ENCODE measurements at places on chromosomes 2 and 18.

DNA sequence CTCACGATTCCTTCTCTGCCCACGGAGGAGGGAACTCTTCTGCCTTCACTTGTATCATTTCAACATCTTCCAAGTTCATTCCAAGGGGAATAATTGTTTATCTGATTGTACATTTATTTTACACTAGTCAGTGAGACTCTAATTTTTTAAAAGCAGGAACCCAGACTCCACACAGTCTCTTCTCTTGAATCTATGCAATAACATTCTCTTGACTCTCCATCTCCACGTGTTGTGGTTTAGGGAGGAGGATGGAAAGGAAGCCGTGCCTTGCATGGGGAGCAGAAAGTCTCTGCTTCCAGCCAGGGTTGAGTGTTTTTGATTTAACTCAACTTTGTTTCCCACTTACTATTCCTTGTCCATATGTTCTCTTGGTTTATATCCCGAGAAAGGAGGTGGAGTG lies 131.1 kb upstream of the RIOK3 start:
- no peaks in the 10 kb centered on the region for H3K27me3 ChIP-seq
- no peak overlapping the region for H3K27ac ChIP-seq
- H3K36me3 ChIP-seq = peaks cover 13% of the 10 kb centered on the region
- no peak overlapping the region for H3K4me3 ChIP-seq
- H3K4me1 ChIP-seq = peaks cover 24% of the 10 kb centered on the region
- DNase-seq = no peak

GRCh38 chr2:149055751-149056150 lies 17.3 kb downstream of the LYPD6B start:
- no peaks in the 10 kb centered on the region for H3K36me3 ChIP-seq
- no peak overlapping the region for H3K27ac ChIP-seq
- H3K4me3 ChIP-seq = no peak overlapping the region
- peaks cover 24% of the 10 kb centered on the region for H3K27me3 ChIP-seq
- peaks cover 2% of the 10 kb centered on the region for H3K4me1 ChIP-seq
- DNase-seq = no peak

GRCh38 chr2:207091176-207091575 lies 74.6 kb downstream of the KLF7 start:
- DNase-seq = no peak
- H3K4me1 ChIP-seq = peaks cover 22% of the 10 kb centered on the region
- H3K27me3 ChIP-seq = no peaks in the 10 kb centered on the region
- peaks cover 47% of the 10 kb centered on the region for H3K36me3 ChIP-seq
- no peak overlapping the region for H3K4me3 ChIP-seq

- peaks cover 6% of the 10 kb centered on the region for H3K36me3 ChIP-seq
- peaks cover 42% of the 10 kb centered on the region for H3K4me1 ChIP-seq
- no peaks in the 10 kb centered on the region for H3K27me3 ChIP-seq
- no peak overlapping the region for H3K4me3 ChIP-seq
- DNase-seq = no peak
Measured at GRCh38 chr2:28590496-28591301, 94.8 kb downstream of the PLB1 start.

- H3K27ac ChIP-seq = no peak overlapping the region
- no peak for DNase-seq
- no peak overlapping the region for H3K4me3 ChIP-seq
- no peaks in the 10 kb centered on the region for H3K27me3 ChIP-seq
- H3K36me3 ChIP-seq = peaks cover 22% of the 10 kb centered on the region
Measured at GRCh38 chr2:239312081-239312511, 88.7 kb downstream of the HDAC4 start.

- H3K27me3 ChIP-seq = no peaks in the 10 kb centered on the region
- no peak for DNase-seq
- H3K27ac ChIP-seq = no peak overlapping the region
Measured at GRCh38 chr2:145845923-145846322, 1326.0 kb upstream of the ZEB2 start.

DNA sequence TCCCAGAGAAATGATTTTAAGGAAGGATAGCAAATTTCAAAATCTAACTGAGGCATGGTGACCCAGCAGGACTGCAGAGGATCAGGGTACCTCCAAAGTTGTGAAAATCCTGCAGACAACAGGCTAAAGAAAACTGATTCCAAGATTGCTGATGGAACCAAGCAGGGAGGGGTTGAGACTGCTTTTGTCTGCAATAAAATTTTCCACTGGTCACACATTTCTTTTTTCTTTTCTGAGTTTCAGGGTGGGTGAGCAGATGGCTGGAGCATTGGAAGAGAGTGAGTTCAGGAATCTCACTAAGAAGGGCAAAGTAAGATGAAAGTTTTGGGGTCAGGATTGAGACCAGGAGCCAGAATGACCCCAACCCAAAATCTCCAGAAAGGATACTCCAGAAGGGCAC lies 321.0 kb downstream of the TNS1 start:
- no peak for DNase-seq
- H3K27me3 ChIP-seq = no peaks in the 10 kb centered on the region
- no peaks in the 10 kb centered on the region for H3K36me3 ChIP-seq
- no peaks in the 10 kb centered on the region for H3K4me1 ChIP-seq
- no peak overlapping the region for H3K27ac ChIP-seq
- no peak overlapping the region for H3K4me3 ChIP-seq

DNA sequence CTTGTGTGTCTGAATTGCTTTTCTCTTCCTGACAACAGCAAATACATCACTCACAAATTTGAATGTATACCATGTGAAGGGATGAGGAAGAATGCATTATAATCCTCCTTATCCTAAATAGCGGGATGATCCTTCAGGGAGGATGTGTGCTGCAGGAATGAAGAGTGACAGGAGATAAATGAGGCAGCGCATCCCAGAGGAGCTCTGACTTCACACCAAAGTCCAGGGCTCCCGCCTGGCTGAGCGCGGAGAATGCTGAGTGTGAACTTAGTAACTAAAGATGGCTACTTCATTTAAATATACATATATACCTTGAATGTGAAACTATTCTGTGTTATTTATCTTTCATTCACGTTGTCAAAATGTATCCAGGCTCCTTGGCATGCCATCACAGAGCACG lies 145.2 kb upstream of the TPO start:
- H3K4me3 ChIP-seq = no peak overlapping the region
- H3K27me3 ChIP-seq = no peaks in the 10 kb centered on the region
- no peaks in the 10 kb centered on the region for H3K4me1 ChIP-seq

GRCh38 chr2:235616885-235617284 lies 123.0 kb downstream of the AGAP1 start:
- H3K36me3 ChIP-seq = no peaks in the 10 kb centered on the region
- no peaks in the 10 kb centered on the region for H3K4me1 ChIP-seq
- H3K27ac ChIP-seq = no peak overlapping the region
- no peak overlapping the region for H3K4me3 ChIP-seq
- no peak for DNase-seq

GRCh38 chr2:81324046-81324445 lies 1019.5 kb upstream of the LRRTM1 start:
- no peaks in the 10 kb centered on the region for H3K4me1 ChIP-seq
- no peak overlapping the region for H3K27ac ChIP-seq
- no peaks in the 10 kb centered on the region for H3K36me3 ChIP-seq
- H3K4me3 ChIP-seq = no peak overlapping the region

DNA sequence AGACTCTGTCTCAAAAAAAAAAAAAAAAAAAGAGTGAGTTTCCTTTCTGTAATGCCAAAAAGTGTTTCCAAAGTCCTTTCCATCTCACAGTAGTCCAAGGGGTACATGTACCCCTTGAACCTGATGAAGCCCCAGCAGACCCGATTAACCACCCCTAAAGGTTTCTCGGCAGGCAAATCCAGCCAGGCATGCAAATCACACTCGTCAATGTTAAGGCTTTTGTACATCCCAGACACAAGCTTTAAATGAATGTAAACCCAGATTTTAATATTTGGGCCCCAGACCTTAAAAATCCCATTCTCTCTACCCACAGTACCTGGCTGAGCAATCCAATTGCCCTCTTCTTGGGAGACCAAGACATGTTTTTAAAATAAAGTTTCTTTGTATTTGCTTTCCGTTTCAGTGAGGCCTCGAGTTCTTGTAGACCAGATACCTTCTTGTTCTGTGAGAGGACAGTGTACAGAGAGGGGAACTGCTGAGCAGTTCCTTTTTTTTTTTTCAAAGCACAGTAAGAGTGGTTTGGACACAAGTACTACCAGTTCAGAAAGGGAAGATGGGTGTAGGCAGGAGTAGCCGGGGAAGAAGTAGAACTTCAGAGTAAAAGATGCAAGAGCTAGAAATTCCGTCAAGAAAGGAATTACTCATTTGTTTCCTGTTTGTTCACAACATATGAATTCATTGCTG lies at the start of gene NLRC4:
Gene NLRC4 (minus strand): TSS at position 465 of the 684 bp plus-strand sequence. CDS start 8,111 bp downstream, outside the sequence.
- peaks cover 4% of the 10 kb centered on the region for H3K27me3 ChIP-seq
- no peak for DNase-seq
- peaks cover 4% of the 10 kb centered on the region for H3K4me1 ChIP-seq
- peak within 1 kb of the TSS; percentile 80 for H3K27ac ChIP-seq
- H3K4me3 ChIP-seq = no peak within 1 kb of the TSS
- H3K36me3 ChIP-seq = no peaks in the 10 kb centered on the region

DNA sequence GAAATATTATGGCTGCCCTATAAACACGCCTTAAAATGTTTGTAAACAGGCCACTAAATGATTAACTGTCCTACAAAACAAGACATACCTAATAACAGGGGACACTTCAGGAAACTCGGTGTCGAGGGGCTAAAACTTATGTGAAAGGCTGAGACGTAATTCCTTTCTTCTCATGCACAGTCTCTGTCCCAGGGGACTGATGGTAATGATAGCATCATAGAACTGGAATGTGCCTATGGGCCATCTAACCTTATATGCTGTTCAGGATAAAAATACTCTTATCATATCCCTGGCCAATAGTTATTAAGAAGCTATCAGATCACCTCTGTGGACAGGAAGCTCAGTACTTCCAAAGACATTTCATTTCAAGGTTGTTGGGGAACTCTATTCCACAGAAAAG lies 252.6 kb upstream of the RASGRP3 start:
- DNase-seq = no peak
- H3K4me3 ChIP-seq = no peak overlapping the region
- peaks cover 27% of the 10 kb centered on the region for H3K4me1 ChIP-seq
- H3K27ac ChIP-seq = no peak overlapping the region
- H3K27me3 ChIP-seq = peaks cover 8% of the 10 kb centered on the region

DNA sequence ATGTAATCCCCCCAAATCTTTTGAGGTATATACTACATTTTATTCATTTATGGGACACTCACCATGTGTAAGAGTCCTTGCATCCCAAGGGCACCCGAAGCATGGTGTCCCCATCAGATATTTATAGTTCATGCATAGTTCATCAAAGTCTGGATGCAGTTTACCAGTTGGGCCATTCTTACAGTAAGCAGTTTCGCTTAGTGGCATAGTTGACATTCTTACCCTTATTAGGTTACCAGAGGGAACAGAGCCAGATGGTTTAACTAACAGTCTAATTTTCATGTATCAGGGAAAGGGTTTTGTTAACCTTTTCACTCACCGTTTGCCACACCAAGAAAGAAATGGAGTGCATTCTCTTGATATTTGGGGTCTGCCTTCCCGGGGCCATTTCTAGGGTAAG lies 7.1 kb downstream of the ZNF407 start:
- DNase-seq = no peak
- H3K27ac ChIP-seq = no peak overlapping the region
- peaks cover 10% of the 10 kb centered on the region for H3K36me3 ChIP-seq
- peaks cover 15% of the 10 kb centered on the region for H3K4me1 ChIP-seq
- H3K27me3 ChIP-seq = no peaks in the 10 kb centered on the region
- no peak overlapping the region for H3K4me3 ChIP-seq

DNA sequence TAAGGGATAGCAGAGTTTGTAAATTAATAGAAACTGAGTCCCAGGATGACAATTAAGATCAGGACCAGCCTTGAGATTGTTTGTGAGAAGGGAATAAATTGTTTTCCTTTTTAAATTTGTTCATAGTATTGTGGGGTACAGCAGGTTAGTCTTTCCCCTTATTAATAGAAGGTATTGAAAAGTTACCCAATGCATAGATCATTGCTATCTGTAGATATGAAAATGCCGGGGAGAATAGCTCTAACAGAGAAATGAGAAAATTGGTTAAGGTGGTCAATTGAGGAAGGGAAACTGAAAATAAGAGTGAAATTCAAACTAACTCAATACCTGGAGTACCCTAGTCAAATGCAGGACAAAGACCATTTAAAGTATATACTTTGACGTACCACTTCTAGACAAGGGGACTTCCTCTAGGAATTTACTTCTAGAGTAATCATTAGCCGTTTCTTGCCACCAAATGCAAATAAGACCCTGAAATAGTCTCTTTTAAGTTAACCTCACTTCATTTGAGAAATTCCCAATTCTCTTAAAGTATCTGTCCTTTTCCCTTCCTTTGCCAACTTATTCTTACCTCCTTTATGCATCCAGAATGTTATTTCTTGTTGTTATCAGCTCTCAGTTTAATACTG lies 1224.4 kb upstream of the LRRTM1 start:
- H3K36me3 ChIP-seq = no peaks in the 10 kb centered on the region
- no peak for DNase-seq
- H3K27ac ChIP-seq = no peak overlapping the region
- no peaks in the 10 kb centered on the region for H3K4me1 ChIP-seq
- no peak overlapping the region for H3K4me3 ChIP-seq
- H3K27me3 ChIP-seq = no peaks in the 10 kb centered on the region

GRCh38 chr2:232588680-232589585 lies 38.4 kb downstream of the EIF4E2 start:
- H3K4me1 ChIP-seq = peaks cover 8% of the 10 kb centered on the region
- no peak for DNase-seq
- H3K27me3 ChIP-seq = peaks cover 2% of the 10 kb centered on the region
- no peak overlapping the region for H3K27ac ChIP-seq

- no peaks in the 10 kb centered on the region for H3K36me3 ChIP-seq
- H3K27ac ChIP-seq = no peak overlapping the region
- H3K4me3 ChIP-seq = no peak overlapping the region
- no peaks in the 10 kb centered on the region for H3K4me1 ChIP-seq
- no peak for DNase-seq
Measured at GRCh38 chr2:77552956-77553355, 30.8 kb upstream of the LRRTM4 start.

DNA sequence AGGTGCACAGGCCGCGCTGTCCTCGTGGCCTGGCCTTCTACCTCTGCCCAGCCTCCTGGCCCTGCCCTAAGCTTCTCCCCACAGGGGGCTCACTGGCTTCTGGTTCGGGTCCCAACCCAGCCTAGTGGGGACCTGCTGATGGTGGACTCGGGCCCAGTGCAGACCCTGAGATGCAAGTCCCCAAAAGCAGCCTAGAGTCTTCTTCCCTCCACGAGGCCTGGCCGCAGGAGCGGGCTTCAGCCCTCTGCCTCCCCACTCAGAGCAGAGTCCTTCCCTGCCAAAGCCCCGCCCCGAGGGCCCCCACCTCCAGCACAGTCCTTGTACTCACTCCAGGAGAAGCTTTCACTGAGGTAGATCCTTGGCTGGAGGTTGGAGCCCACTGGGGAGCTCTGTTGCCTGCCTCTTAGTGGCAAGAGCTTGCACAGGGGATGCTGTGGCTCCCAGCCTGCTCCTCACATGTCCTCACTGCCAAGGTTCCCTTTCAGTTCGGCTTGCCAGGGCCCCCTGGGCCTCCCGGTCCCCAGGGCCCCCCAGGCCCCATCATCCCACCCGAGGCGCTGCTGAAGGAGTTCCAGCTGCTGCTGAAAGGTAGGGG lies 3.6 kb downstream of the ERFE start:
- no peaks in the 10 kb centered on the region for H3K36me3 ChIP-seq
- H3K27ac ChIP-seq = no peak overlapping the region
- H3K4me1 ChIP-seq = peaks cover 4% of the 10 kb centered on the region
- DNase-seq = no peak
- H3K4me3 ChIP-seq = no peak overlapping the region

- H3K36me3 ChIP-seq = peaks cover 27% of the 10 kb centered on the region
- H3K27me3 ChIP-seq = peaks cover 15% of the 10 kb centered on the region
Measured at GRCh38 chr2:46344706-46345105, 47.5 kb downstream of the EPAS1 start.
